ENCODE measurements at places on chromosomes 2 and 18.

DNA sequence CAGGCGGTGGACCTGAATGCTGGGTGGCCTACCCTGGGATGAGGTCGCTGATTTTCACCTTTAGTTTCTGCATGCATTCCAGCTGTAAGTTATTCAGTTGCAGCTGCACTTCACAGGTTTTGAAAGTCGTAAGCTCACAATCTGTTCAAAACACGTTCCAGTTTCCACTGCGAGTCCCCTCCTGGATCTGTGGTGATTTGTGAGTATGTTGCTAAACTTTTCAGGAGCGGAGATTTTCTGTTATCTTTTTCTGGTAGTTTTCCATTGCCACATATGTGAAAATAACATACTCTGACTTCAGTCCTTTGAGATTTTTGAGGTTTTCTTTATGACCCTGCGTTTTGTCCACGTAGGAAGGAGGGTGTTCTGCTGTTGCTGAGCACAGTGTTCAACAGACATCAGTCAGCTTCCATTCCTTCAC is 102.1 kb downstream of the SNTG2 start:
- no peak for ATAC-seq

- no peak for ATAC-seq
Observed at GRCh38 chr18:21550510-21550970, 50.0 kb downstream of the ESCO1 start.

- ATAC-seq = no peak
Observed at GRCh38 chr18:74507097-74507881, 11.1 kb downstream of the CNDP2 start.

DNA sequence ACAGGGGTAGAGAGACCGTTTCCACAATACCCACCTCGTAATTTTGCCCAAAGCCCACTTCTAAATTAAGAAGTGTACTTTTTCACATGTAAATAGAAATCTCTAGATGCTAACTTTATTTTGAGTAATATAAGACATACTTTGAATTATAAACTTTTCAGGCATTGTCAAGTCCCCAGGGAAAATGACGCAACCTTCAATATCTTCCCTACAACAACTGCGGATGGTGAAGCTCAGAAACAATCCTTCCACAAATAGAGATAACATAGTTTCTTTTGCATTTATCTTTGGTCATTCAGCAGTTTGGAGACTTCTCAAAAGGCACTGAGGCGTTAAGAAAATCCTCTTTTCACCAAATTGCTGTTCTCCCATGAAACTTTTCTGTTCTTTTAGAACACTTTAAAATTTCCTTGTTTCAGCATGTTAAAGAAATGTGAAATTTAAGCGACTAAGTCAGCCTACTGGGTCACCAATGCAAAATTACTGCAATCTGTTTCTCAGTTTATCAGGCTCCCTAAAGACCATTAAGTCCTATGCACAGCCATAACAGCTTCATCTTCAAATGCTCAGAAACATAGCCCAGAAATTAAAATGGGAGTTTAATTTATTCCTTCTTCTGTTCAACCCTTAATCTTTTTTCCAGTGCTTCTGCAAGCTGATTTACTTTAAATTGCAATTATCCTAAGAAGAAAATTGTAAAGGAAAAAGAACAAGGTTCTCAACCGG is 118.3 kb upstream of the DNAJC10 start:
- no peak for ATAC-seq

DNA sequence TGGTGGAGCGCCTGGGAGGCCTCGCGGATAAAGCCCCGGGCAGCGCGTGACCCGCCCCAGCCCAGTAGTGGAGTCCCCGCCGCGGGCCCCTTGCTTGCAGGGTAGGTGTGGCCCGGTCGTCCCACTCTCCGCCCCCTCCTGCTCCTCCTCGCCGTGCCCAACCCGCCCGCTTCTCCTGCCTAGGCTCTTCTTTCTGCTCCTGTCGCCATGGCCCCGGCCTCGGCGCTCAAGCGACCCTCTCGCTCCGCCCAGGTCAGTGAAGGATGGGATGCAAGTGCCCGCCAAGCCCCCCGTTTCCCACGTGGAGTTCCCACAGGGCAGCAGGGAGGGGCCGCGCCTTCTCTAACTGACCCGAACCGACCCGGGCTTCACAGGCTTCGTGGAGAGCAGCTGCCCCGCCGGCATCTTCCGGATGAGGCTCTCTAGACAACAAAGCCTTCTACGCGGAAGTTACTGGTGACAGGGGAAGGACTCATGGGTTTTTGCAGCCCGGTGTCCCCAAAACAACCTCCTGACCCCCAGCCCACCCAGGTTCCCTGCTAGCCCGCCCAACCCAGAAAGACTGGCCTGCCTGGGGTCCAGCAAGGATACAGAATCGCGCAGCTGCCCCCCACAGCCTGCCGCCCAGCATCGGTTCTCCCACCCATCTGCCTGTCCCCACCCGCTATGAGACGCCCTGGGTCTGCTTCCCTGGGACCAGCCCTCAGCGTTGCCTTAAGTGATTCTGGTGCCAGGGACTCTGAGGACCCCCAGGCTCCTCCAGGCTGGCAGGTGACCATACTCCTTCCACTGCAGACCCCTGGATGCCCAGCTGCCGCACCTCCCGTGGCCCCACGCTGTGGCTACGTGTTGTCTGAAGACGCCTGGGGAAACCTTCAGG is 32.8 kb downstream of the TTC32 start:
- peak; percentile 91 for ATAC-seq

GRCh38 chr2:4499316-4500030 is 796.1 kb downstream of the DCDC2C start:
- no peak for ATAC-seq

GRCh38 chr2:106863387-106863786 is 22.6 kb downstream of the ST6GAL2 start:
- ATAC-seq = no peak

GRCh38 chr2:219769090-219769910 is 141.9 kb downstream of the SLC4A3 start:
- no peak for ATAC-seq

DNA sequence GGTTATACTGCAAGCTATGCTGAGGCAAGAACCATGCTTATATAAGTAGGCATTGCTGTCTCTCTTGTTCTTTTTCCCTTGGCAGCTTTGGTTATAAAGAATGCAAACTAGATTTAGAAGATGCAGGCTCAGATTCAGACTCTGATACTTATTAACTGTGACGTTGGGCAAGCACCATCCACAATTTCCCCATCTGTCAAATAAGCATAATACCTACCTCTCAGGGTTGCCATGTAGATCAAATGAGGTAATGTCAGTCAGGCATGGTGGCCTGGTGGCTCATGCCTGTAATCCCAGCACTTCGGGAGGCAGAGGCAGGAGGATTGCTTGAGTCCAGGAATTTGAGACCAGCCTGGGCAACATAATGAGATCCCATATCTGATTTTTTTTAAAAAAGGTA is 21.7 kb downstream of the ITGAV start:
- ATAC-seq = no peak

- no peak for ATAC-seq
Observed at GRCh38 chr2:176147210-176147799, 4.0 kb upstream of the HOXD4 start.

- ATAC-seq = no peak
Observed at GRCh38 chr18:25469489-25469888, 117.5 kb upstream of the ZNF521 start.

DNA sequence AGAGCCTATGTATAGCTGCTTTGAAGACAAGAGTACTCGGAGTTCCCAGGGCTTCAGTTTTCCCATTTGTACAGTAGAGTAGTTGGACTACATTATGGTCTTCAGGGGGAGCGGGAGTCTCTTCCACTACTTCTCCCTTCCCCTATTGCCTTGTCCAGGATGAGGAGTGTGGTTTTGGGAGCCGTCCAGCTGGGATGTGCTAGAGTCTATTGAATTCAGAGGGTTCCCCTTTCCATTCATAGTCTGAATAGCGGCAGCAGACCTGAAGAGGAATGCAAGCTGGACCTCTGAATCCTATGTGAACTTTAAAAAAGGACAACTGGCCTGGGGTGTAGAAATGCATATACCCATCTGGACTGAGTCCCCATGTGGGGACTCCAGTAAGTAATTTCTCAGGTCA is 43.5 kb upstream of the EPG5 start:
- ATAC-seq = no peak

- ATAC-seq = no peak
Observed at GRCh38 chr18:24535527-24536295, 75.3 kb downstream of the HRH4 start.

DNA sequence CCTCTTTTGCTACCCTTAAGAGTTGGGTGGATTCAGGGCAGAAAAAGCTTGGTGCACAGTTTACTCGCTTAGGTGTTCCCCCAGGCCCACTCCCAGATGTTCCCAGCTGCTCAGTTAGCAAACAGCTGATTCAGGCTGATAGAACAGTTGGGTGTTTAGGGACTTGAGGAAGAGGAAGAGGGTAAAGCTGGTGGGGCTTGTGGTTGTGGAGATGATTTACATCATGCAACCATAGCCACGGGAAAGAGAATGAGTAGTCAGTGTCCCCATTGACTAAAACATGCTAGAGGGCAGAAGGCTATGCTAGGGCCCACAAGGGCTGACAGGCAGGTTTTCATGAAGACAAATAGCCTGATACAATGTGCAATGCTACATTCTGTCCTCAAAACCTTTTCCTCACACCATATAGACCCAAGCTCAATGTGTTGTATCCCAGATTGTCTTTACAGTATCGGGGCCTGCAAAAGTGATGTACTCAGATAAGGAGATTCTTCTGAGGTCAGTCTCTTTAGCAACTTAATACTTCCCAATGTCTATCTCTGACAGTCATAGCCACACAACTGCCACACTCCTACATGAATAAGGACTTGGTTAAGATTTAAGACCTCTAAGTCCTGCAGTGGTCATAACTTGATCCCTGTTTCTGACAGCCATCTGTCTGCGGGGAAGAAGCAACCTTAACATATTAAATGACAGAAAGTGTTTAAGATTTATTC is 15.6 kb downstream of the COLEC12 start:
- no peak for ATAC-seq

DNA sequence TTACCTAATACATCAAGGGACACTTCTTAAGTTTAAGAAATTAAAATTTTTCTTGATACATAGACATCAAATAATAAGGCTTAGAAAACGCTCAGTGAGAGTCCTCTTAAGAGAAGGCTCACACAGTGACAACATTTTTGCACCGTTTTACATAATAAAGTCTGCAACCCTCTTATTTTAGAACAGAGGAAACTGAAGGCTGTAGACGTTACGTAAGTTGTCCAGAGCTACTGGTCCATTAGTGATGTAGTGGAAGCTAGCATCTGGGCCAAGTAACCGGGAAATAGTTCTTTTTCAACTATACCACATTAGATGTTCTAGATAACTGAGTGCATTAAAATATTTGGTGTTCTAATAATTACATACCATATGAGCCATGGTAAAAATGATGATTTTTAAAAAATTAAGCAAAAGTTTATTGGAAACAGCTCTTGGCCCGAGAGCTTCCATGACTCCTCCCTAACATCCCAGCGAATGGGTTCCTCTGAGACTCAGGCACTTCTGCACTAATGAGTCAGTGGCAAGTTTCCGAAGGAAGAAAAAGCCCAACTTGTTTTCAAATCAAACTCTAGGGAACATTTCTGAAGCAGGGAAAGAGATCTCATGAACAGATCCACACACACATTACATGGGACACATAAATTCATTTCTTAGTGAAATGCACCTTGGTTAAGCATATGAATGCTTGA is 232.6 kb upstream of the PXDN start:
- ATAC-seq = no peak

DNA sequence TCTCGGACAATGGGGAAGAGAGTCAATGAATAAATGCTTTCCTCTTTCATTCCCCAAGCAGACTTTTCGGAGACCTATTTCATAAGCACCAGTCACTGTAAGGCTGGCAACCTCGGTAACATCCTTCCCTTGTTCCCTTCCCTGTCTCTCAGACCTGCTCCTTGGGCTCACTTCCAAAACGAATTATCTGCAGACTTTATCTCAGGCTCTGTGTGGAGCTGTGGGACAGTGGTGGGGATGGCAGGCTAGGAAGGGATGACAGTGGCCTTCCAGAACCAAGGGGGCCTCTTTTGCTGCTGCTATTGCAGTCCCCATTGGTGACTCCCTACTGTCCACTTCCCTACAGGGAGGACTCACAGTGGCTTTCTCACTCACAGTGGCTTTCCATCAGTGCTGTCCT is 185.6 kb upstream of the MEX3C start:
- no peak for ATAC-seq
